ENCODE measurements at places on chromosomes 12 and 14.

- DNase-seq, result no peak
Observed at GRCh38 chr12:9143929-9144729, 28.4 kb upstream of the A2M start.

GRCh38 chr12:54658306-54659264 lies 10.4 kb upstream of the DCD start:
- DNase-seq, result peak; percentile 62

GRCh38 chr14:95500201-95500681 lies 16.2 kb downstream of the SYNE3 start:
- DNase-seq, result no peak

- DNase-seq, result no peak
Observed at GRCh38 chr12:94037444-94037843, 110.9 kb upstream of the PLXNC1 start.

- DNase-seq, result no peak
Observed at GRCh38 chr12:1530592-1531152, 63.7 kb downstream of the FBXL14 start.

- DNase-seq, result no peak
Observed at GRCh38 chr12:97559267-97559666, 96.7 kb downstream of the RMST start.

DNA sequence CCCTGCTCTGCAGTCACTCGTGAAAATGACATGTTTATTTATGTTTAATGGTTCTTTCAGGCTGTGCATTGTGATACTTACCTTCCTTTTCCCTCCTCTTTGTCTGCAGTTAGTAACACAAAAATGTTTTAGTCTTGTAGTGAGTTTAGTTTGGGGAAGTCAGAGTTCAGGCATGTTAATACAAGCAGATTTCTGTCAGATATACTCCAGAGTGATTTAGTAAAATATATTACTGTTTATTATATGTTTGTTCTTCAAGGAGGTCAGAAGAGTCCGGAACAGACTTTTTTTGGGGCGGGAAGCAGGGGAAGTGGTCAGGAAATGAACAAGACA lies 28.7 kb downstream of the MSRB3 start:
- no peak for DNase-seq

DNA sequence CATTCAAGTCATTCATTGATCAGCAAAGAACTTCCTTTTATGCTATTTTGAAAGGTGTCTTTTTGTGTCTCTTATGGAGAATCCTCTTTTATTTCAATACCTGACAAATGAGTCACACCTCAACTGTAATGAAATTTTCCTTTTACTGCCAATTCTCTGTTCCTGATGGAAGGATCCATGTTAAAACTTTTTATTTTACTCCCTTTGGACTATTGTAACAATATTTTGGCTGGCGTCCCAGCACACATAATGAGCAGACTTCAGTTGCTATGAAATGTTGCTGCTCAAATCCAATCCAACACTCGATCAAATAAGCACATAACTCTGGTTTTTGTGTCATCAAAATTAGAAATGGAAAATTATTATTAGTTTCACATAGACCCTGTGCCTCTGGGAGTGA lies 21.9 kb upstream of the SLC15A5 start:
- no peak for DNase-seq

GRCh38 chr14:76830556-76830955 lies 4.3 kb downstream of the LRRC74A start:
- no peak for DNase-seq

GRCh38 chr12:38664661-38665269 lies 240.6 kb downstream of the CPNE8 start:
- DNase-seq, result peak; percentile 30

- peak; percentile 24 for DNase-seq
Observed at GRCh38 chr12:28884904-28885679, 264.0 kb upstream of the FAR2 start.

DNA sequence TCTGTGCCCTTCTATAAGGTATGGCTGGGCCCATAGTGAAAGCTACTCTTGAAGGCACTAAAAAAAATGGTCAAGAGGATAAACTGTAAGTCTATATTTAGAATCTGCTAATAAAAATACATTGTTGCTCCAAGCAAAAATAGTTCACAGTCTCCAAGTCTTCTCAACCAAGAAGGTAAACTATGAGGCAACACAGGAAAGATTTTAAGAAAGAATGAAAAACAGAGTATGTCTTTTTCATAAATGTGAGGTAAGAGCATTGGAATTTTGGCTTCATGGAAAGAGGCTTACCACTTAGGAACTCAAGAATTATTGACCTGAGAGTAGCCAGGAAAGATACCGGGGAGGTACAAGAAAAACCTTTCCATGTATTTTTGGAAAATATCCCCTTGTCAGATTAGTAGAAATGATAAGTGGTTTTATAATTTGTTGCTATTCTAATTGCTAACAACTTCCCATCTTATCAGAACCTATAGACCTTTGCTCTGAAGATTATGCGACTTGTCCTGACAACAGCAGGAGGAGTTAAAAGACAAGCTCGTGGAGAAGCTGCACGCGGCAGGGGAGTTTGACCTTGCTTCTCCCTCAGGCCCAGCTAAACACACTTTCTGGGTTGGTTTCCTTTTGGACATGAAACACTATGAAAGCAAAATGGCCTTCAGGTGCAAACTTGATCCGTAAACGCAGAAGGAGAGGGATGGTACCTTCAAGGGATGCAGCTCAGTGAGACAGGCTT lies 238.1 kb downstream of the FOXN3 start:
- DNase-seq, result peak; percentile 48

DNA sequence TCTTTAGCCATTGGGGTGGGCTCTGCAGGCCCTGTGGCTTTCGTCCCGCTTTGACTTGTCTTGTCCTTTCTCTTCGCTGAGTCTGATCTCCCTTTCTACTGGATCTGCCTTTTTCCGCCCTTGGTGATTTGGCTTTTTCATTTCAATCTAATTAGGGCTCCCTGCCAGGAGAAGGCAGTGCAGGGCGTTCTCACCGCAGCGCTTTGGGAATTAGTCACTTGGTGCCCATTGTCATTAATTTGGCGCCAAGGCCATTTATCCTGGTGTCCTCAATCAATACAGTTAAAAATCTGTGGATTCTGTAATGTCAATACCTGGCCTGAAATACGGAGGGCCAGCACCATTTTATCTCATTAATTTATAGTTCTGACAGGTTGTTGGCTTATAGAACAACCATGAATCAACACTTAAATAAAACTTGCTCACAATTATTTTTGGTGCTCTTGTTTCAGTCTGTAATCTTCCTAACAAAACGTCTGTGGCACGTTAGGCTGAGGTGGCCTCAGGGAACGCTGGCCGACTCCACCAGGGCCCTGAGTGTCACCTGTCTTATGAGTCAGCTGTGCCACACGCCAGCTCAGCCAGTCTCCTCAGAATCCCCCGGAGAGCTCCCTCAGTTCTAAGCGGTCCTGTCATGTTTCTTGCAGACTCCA lies 115.7 kb downstream of the BEGAIN start:
- DNase-seq, result no peak

DNA sequence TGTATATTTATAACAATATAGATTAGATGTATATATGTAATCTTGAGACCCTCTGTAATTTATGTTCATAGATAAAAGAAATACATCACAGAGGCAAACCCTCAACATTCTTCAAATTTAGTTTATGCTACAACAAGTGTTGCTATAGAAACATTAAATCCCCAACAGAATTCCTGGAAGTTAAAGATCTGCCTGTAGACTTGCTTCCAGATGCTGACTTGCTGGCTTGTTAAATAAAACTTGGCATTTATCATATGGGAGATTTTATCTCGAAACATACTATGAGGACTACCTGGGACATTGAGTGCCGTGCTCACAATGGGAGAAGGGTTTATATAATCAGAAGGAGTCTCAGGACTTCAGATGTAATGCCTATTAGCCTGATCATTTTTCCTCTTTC lies 136.3 kb upstream of the PLXNC1 start:
- DNase-seq, result no peak

- peak; percentile 50 for DNase-seq
Observed at GRCh38 chr12:76312315-76312714, 35.9 kb downstream of the BBS10 start.

GRCh38 chr12:30930641-30931040 lies 4.1 kb downstream of the TSPAN11 start:
- DNase-seq, result no peak

GRCh38 chr12:39341179-39341578 lies 101.7 kb downstream of the KIF21A start:
- DNase-seq, result no peak

DNA sequence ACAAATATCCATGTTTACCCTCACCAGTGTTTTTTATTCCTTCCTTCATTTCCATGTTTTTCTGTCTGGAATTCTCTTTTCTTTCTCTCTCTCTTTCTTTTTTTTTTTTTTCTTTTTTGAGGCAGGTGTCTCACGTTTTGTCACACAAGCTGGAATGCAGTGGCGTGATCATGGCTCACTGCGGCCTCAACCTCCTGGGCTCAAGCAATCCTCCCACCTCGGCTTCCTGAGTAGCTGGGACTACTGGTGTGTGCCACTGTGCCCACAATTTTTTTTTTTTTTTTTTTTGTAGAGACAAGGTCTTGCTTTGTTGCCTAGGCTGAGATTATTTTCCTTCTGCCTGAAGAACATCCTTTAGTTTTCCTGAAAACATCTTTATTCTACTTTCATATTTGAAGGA lies 15.0 kb upstream of the AMIGO2 start:
- DNase-seq, result no peak

Measured in fibroblast of villous mesenchyme (primary cell).